Skeletal muscle tissue (tissue), 5 donors: ENCODE measurements at places on chromosomes 11 and 22. TPM values are rescaled to one million over a fixed set of nuclear protein-coding genes. Genes with fewer than 3 reads are reported as not detected.

Gene KCNJ4
- not detected for total RNA-seq

Gene EI24
- total RNA-seq: 90.8 TPM

Gene POU2AF1
- not detected for total RNA-seq

Gene FAT3
- total RNA-seq: 13.6 TPM

Gene CLMP
- 8.9 TPM for total RNA-seq

Gene MMP12
- total RNA-seq: not detected

Gene C11orf65
- total RNA-seq: 1.0 TPM

Gene EIF4G2
- 571 TPM for total RNA-seq

Gene MYBPC3
- 1.6 TPM for total RNA-seq

Gene ADORA2A
- total RNA-seq: 10.4 TPM

Gene CYTH4
- 12.0 TPM for total RNA-seq

Gene TECTA
- total RNA-seq: 1.0 TPM

Gene TEX54
- total RNA-seq: not detected

Gene PHOX2A
- not detected for total RNA-seq

Gene STX3
- total RNA-seq: 2.6 TPM

Gene NTM
- 9.9 TPM for total RNA-seq

Gene LTBP3
- total RNA-seq: 32.9 TPM

Gene P2RX6
- total RNA-seq: 11.0 TPM

Gene INS
- total RNA-seq: not detected

Gene RAB3IL1
- 9.4 TPM for total RNA-seq

Gene MADD
- total RNA-seq: 15.7 TPM

Gene CASP5
- 0.52 TPM for total RNA-seq

Gene SCGB1C1
- total RNA-seq: not detected

Gene C11orf87
- 0.52 TPM for total RNA-seq

Gene CD82
- total RNA-seq: 35.5 TPM

Gene MAPK8IP2
- 0.52 TPM for total RNA-seq

Gene CYB5R2
- total RNA-seq: 2.6 TPM

Gene C2CD2L
- 2.1 TPM for total RNA-seq

Gene SF1
- total RNA-seq: 102 TPM

Gene GP1BB
- total RNA-seq: 6.8 TPM

Gene FLRT1
- total RNA-seq: 0.52 TPM

Gene SPON1
- 20.4 TPM for total RNA-seq

Gene SLCO2B1
- 9.4 TPM for total RNA-seq

Gene F2
- 0.52 TPM for total RNA-seq

Gene CRYBB1
- 1.0 TPM for total RNA-seq

Gene VSIG10L2
- total RNA-seq: not detected

Gene WNT11
- 18.3 TPM for total RNA-seq

Gene TSKU
- 6.8 TPM for total RNA-seq

Gene TSPAN18
- total RNA-seq: 11.5 TPM

Gene TMPRSS13
- total RNA-seq: not detected

Gene ZNF280B
- total RNA-seq: 1.6 TPM

Gene OR51L1
- not detected for total RNA-seq

Gene SLC37A2
- 3.7 TPM for total RNA-seq

Gene EHF
- not detected for total RNA-seq

Gene BUD13
- total RNA-seq: 18.8 TPM

Gene IL17REL
- total RNA-seq: not detected

Gene GRAP2
- under 0.01 TPM for total RNA-seq

Gene CSKMT
- total RNA-seq: 4.7 TPM

Gene CASP12
- 0.52 TPM for total RNA-seq

Gene E2F8
- total RNA-seq: 4.2 TPM

Gene KCNJ1
- total RNA-seq: not detected

Gene MPPED2
- 15.7 TPM for total RNA-seq

Gene FSHB
- not detected for total RNA-seq

Gene AMOTL1
- total RNA-seq: 79.3 TPM

Gene TRIM66
- 1.6 TPM for total RNA-seq

Gene CTSW
- 1.0 TPM for total RNA-seq

Gene DBX1
- total RNA-seq: under 0.01 TPM

Gene PTGDR2
- 0.52 TPM for total RNA-seq
